ENCODE measurements at places on chromosomes 7 and 10.

GRCh38 chr7:14759785-14760184 is 142.8 kb downstream of the DGKB start:
- DNase-seq, result no peak

DNA sequence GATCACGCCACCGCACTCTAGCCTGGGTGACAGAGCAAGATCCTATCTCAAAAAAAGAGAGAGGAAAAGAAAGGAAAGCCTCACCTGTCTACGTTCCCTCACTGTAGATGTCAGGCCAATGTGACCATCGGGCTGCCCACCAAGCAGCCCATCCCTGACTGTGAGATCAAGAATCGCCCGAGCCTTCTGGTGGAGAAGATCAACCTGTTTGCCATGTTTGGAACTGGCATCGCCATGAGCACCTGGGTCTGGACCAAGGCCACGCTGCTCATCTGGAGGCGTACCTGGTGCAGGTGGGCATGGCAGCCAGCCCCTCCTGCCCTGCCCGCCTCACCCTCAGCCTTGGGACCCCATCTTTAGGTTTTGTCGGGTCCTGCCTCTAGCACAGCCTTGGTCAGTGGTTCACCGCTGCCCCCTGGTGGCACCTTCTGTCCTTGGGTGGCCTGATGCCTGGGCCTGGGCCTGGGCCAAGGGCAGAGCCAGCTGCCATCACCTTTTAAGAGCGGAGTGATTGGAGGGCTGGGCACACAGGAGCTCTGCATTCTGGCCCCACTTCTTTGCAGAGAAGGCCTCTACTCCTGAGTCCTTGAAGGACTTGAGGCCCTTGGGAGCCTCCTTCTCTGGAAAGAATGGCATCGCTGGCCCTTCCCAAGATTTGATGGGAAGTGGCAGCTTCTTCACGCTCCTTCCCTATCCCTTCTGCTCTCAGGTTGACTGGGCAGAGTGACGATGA is 14.4 kb upstream of the AHCYL2 start:
- DNase-seq, result peak; percentile 25

DNA sequence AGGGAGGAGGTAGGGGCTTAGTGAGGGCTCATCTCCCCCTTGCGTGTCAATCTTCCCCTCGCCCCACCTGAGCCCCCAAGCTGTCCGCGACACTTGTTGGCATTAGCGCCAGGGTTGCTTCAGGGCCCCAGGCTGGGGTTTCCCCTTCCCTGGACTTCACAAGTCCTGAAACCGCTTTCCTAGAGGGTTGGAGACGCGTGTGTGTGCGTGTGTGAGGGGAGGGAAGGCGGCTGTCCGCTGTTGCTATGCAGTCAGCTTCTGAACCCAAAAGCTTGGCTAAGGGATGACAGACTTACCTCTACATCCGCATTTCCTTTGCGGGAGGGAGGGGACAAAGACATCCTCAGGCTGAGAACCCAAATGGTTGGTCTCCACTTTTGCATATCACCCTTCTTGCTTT is 803 bp downstream of the GOLGA7B start:
- DNase-seq, result no peak

DNA sequence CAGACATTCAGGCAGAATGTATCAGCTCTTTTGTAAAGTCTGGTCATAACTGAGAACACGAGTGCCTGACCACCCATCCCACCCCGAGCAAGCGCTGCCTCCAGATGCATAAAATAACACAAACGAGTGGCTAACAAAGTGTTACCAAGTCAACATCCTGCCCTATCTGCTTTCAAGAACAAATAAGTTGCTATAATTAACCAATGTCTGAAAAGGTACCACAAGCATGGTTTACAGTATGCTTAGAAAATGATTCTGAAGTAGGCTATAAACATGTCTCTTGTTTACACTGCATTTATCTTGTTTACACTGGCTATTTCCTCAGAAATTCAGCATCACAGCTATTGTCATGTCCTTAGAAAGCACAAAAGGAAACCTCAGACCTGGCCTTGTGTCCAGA is 49.5 kb downstream of the PIK3AP1 start:
- peak; percentile 30 for DNase-seq

DNA sequence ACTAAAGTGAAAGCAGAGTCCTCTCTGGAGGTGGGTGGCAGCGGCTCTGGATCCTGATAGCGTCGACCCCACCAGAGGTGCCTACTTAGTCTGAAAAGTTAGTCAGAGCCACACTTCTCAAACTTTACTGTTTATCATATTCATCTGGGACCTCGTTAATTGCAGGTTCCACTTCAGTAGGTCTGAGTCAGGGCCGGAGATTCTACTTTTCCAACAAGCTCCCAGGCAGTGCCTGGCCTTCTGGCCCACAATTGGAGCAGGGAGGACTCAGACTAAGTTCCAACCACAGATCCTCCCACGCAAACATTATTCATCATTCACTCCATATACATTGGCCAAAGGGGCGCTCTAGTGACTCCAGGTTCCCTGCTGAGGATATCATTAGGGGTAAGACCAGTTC is 78.1 kb downstream of the VSTM4 start:
- DNase-seq, result no peak

DNA sequence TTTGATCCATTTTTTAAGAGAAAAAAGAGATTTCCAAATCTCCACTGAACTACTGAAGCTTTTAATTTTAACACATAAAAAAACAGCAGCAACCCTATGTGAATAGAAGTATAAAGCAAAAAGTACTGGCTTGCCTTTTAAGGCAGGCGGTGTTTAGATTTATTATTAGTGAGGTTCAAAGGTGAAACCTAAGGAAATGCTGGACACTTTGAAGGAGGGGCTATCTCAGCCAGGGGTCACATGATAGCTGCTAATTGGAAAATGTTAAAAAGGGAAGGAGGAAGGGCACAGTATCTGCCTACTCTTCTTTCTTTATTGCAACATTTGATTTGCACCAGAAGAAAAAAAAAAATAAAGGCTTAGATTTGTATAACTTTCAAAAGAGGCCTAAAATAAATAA is 183.8 kb downstream of the SKAP2 start:
- no peak for DNase-seq

- DNase-seq, result no peak
Measured at GRCh38 chr7:145848691-145849090, 267.9 kb upstream of the CNTNAP2 start.

- no peak for DNase-seq
Measured at GRCh38 chr10:97633921-97634320, 621 bp upstream of the MORN4 start.

GRCh38 chr7:78635026-78635793 is 818.3 kb downstream of the MAGI2 start:
- DNase-seq, result no peak

- DNase-seq, result no peak
Measured at GRCh38 chr10:122854648-122855047, 9.0 kb upstream of the CUZD1 start.

DNA sequence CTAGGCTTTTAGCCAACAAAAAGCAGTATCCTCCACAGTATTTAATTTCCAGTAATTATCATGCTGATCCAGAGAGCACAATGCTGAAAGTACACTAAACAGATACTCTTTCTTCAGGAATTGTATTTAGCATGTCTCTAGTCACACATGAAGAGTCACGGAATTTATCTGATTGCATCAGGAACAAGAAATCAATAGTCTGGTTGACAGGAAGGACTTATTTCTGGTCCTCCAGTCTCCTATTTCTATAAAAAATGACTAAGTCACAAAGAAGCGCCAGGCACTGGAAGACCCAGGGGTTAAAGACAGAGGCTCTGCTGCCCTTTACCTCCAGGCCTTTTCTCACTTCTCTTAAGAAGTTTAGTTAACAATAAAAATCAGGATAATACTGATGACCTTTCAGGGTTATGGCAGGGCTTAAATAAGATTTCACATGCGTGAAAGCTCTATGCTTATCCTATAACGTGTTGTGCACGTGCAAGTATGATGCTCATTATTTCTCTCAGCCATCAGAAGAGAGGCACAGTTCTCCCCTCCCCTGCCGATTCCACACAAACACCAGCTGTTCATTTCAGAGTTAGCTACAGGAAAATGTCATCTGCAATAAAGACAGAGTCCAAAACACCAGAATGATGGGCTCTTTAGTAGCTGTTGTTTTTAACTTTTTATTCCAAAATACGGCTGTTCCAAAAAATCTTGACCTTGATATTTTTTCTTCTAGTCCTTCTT is 36.9 kb downstream of the SLC26A4 start:
- DNase-seq, result no peak

- DNase-seq, result no peak
Measured at GRCh38 chr7:124701955-124702354, 63.6 kb downstream of the GPR37 start.

GRCh38 chr10:61298194-61298593 is 155.0 kb downstream of the TMEM26 start:
- no peak for DNase-seq

DNA sequence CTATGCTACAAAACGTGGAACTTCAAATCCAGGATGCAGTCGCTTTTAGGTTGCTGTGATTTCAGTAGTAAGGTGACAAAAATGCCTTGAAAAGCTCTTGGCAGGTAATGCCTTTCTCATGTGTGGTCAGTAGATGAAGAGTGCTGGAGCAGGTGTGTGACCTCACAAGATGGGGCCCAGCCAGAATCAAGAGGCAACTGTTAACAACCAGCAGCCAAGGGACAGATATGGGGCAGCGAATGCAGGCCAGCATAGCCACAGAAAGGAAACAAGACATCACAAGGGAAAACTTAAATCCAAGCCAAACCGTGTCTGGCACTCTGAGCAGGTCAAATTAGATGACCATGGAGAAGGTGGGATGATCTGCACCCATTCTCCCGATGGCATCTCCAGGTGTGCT is 12.3 kb downstream of the HUS1 start:
- DNase-seq, result no peak

- peak; percentile 39 for DNase-seq
Measured at GRCh38 chr10:93379731-93380575, 102.2 kb downstream of the MYOF start.

DNA sequence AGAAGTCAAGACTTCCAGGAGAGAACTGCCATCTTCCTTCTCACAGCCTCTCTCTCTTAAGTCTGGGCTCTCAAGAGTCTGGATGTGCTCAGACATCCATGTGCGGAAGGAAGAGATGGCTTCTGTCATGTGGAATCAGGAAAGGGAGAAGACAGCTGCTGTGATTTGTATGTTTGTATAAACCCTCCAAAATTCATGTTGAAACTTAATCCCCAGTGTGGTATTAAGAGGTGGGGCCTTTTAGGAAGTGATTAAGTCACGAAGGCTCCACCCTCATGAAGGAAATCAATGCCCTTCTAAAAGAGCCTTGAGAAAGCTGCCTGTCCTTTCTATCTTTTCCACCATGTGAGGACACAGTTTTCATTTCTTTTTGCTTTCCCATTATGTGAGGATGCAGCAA is 73.9 kb upstream of the PTN start:
- DNase-seq, result no peak

DNA sequence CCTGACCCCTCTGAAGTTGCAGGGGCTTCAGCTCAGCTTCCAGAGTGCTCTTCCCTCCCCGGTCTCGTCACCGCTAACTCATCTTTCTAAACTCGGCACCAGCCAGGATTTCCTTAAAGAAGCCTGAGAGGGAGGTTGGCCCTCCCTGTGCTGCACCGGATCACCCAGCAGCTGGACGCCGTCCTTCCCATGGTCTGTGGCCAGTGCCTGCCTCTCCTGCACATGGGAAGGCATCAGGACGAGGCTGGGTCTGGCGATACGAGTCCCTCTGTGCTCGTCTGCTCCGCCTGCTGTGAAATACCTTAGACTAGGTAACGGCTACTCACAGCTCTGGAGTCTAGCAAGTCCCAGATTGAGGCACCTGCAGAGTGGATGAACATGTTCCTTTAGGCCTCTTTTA is 179.1 kb downstream of the ZMYND11 start:
- DNase-seq, result no peak

GRCh38 chr10:85784792-85785191 is 581.8 kb downstream of the GRID1 start:
- no peak for DNase-seq

GRCh38 chr10:124686707-124687376 is 57.3 kb downstream of the FAM53B start:
- DNase-seq, result no peak

- DNase-seq, result peak; percentile 94
Measured at GRCh38 chr10:80187465-80188409, 17.6 kb downstream of the ANXA11 start.

DNA sequence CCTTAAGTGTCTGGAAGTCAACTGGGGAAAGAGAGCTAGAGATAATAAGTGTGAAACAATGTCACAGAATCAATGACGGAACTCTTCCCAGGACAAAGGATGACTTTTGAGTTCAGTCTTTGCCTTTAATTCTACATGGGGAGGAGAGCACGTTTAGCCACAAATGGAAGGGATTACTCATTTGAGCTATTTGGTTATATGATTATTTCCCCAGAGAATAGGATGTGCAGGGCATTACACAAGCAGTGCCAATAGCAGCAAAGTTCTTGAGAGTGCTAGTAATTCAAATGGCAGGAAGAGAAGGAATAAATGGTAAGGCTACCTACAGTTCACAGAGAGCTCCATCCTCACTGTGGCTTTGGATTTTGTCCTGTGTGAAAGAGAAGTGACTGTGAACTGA is 6.0 kb downstream of the EGFR start:
- DNase-seq, result no peak

- no peak for DNase-seq
Measured at GRCh38 chr7:7178906-7179305, 3.4 kb upstream of the C1GALT1 start.

GRCh38 chr10:110138197-110138812 is 69.1 kb upstream of the MXI1 start:
- peak; percentile 83 for DNase-seq

DNA sequence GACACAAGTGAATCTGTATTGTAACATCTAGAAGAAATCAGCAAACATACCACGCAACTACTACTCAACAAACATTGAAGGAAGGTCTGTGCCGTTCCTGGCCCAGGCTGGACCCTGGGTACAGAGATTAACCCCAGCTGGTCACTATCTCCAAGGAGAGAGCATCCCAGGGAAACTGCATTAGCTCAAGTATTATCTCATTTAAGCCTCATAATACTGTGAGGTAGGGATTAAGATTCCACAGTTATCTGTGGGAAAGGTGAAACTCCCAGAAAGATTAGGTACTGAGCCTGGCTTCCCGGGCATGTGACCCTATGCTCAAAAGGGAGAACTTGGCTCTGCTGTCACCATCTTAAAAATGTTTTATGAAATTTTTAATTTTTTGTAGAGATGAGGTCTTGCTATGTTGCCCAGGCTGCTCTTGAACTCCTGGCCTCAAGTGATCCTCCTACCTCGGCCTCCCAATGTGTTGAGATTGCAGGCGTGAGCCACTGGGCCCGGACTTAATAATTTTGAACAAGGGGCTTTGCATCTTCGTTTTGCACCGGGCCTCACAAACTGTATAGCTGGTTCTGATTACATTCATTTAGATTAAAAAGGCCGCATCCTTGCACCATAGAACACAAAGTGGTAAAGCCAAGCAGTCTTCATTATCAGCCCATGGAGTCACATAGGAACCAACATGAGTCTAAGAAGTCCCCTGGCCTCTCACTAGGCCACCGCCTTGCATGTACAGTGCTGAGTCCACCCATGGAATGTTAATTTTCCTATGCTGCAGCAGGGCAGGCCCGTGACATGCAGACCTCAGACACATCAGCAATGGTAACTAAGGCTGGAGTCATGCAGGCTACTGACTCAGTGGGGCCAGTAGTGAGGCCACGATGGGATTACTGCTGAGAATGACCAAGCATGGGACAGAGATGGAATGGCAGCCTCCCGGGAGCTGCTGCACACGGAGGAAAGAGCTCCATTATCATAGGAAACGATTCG is 5.5 kb upstream of the CTBP2 start:
- DNase-seq, result no peak

GRCh38 chr10:15742836-15743235 is 23.1 kb upstream of the ITGA8 start:
- no peak for DNase-seq

Data from CD4-positive, alpha-beta T cell treated with Interleukin-4 for 4 hours (primary cell).